ENCODE measurements at places on chromosomes 2 and 18.

GRCh38 chr18:49959176-49959575 lies 145.8 kb upstream of the ACAA2 start:
- no peak for DNase-seq

DNA sequence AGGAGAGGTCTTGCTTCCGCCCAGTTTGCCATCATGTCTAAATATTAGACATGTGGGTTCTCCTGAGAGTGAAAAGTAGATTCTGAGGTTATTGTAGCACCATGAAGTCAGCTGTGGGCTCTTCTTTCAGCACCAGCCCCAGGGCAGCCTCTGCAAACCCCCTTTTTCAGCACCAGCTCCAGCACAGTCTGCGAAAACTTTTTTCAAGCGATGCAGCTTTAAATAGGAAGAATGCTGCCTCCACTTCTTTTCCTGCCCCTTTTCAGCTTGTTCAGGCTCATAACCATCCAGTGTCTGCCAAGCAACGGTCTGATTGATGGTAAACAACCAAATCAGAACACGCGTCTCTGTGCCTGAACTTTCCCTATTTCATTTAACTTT lies at the start of gene COL5A2:
Gene COL5A2, minus strand, starts transcription at position 192 of the 381 bp plus-strand sequence. Its CDS starts 157 bp downstream, at position 35.
- peak; percentile 94 for DNase-seq

DNA sequence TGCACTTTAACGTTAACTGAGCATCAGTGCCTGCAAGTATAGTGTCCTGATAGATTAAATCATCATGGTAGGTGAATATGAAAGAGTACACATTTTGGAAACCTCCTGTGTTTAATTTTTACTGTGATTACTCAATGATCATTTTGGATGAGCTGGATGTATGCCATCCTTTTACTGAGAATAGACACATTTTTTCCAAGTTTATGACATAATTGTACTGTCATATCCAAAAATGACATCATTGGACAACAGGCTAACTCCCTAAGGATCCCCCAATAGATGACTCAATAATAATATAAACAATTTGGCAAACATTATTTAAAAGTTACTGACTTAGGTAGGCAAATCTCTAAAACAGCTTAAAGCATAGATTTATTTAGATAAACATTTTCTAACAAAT lies 410.8 kb upstream of the REG3G start:
- no peak for DNase-seq

GRCh38 chr18:64110692-64111480 lies 38.0 kb downstream of the LINC00305 start:
- DNase-seq: peak; percentile 82

- no peak for DNase-seq
These were observed 69.9 kb upstream of the L3MBTL4 start for GRCh38 chr18:6484659-6485058.

GRCh38 chr18:39788383-39788782 lies 2166.7 kb upstream of the PIK3C3 start:
- peak; percentile 38 for DNase-seq

GRCh38 chr2:109563980-109564550 lies 49.7 kb downstream of the SEPTIN10 start:
- no peak for DNase-seq

- no peak for DNase-seq
These were observed 355.2 kb downstream of the ZNF516 start for GRCh38 chr18:76139844-76140243.

DNA sequence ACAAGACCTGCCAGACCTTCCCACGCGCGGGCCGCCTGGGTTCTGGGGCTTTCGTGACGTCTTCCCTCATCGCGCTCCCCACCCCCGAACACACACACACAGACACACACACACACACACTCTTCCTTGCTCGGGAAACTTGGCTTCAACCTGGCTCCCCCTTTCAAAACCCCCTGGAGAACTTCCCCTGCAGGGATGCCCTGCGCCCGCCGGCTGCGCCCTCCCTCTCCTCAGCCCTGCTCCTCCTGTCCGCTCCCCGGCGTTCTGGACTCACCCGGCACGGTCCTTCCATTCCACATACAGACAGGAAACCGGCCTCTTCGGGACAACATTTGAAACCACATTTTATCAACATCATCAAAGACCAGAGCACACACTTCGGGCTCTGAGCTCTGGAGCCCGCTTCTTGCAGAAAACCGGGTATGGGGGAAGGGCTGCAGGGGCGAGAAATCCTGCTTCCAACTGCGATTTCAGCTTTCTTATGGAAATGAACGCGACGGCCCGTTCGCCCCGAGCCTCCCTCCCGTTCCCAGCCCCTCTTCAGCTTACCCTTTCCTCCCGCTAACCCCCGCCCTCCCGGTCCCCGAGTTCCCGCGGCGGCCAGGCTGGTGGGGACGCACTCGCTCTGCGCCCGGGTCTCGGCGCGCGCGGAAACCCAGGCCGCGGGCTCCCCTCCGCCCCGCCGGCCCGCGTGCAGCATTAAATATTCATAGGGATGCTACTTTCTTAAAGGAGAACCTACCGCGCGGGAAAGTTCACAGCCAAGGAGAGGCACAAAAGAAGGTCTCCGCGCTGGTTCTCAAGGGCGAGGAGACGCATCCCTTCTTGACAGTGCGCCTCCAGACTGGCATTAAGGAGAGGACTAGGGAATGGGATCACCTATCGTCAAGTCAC lies 18.3 kb downstream of the POU3F3 start:
- no peak for DNase-seq

DNA sequence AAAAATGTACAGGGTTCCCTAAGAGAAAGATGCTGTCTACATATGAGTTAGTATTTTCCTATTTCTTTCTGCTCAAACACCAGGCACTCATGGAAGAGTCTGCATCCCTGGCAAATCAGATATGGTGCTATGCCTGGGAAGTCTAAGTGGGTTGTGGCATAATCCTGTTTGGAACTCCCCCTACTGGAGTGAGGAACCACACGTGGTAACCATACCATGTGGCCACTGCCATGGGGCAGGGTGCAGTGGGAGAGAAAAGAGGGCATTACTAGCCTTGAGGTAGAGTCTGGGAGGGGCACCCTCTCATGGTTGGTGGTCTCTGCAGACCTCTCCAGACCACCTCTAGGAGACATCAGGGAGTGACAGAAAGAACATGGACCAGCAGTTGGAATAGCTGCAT lies 257.9 kb upstream of the ATP5MC3 start:
- no peak for DNase-seq

Data from fibroblast of skin of back (primary cell).